ENCODE measurements at places on chromosomes 1 and 21. TPM values are rescaled to one million over a fixed set of nuclear protein-coding genes. Genes with fewer than 3 reads are reported as not detected.

SLAMF1 gene
- total RNA-seq, result 70.6 TPM

APCS gene
- not detected for total RNA-seq

WNT3A gene
- not detected for total RNA-seq

ANGPTL3 gene
- total RNA-seq, result not detected

LCE3D gene
- not detected for total RNA-seq

All from activated CD4-positive, alpha-beta T cell treated with anti-CD3 and anti-CD28 coated beads, Interleukin-2, amount 10 ng/mL, durations not matched to agents 7 days and 5 days (primary cell).